ENCODE measurements at places on chromosomes 2 and 18.

- DNase-seq, result no peak
Measured at GRCh38 chr2:209146682-209147320, 277.0 kb upstream of the MAP2 start.

DNA sequence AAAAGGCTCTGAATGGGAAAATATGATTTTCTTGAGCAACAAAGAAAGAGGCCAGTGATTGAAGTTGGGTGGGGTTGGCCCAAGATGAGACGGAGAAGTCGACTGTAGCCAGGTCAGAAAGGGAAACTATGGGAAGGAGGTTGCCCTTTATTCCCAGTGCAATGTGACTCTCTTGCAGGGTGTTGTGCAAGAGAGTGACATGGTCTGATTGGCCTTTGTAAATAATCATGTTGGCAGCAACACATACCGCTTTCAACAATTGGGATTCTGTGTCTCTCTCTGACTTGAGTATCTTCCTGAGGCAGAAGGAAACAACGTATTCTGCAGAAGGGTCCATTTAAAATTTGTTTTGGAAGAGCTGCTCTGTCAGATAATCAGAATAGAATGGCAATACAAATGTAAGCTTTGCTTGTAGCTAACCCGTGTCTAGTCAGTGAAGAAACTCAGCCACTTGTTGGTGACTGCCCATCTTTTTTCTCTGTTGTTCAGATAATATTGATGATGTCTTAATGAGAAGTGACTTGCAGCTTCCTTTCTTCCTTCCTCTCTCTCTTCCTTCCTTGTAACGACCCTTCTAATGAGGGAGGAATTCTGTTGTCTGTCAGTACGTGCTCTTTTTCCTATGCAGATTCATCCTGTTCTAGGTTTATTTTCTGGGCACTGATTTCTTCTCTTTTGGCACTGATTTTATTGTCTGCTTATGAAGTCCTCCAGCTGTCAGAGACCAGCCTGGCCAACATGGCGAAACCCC is 311.0 kb upstream of the FAM98A start:
- no peak for DNase-seq

DNA sequence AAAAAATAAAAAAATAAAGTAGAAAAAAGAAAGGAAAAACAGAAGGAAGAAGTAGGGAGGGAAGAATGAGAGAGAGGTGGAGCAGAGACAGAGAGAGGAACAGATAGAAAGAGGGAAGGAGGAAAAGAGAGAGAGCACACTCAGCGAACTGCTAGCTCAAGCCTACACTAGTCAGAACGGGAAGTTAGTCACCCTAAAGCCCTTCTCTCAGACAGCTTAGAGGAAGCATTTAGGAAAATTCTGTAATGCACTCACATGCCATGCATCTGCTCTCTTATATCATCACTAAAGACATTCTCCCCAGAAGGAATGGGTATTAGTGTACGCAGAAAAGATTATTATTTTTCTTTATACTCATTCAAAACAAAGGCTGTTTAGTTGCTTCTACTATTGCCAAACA is 68.1 kb upstream of the SULT1C3 start:
- no peak for DNase-seq

- DNase-seq, result no peak
Measured at GRCh38 chr2:203993560-203993959, 57.0 kb downstream of the ICOS start.

DNA sequence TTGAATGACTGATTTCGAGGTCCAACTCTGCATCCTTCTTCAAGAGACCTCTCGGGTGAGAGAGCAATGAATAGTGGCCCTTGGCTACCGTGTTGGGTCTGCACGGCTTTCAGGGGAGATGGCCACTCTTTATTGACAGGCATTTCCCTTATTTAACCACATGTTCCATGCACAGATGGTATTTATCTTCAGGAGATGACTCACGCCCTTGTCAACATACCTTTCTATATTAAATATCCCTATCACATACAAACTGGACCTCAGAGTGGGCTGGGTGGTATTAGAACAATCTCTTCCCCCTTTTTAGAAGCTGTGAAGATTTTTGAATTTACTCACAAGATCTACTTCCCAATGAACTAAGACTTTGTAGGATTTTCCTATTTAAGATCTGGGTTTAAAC is 109.6 kb upstream of the CDC42EP3 start:
- no peak for DNase-seq

DNA sequence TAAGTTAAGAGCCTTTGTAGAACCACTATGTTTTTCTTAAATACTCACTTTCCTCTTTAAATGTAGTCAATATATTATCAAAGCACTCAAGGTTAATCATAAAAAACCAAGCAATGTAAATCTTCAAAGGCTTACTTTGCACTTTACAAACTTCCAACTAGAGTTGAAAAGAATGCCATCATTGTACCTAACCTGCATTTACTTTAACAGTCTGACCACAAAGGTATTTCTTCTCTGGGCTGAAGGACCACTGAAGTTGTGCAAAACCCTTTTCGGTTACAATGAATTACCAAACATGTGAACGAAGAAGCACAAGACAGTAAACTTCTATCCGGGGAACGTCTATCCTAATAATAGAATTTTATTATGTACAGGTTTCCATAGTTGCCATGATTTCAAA is 3.0 kb downstream of the HNRNPLL start:
- DNase-seq, result no peak

GRCh38 chr18:10736984-10737383 is 211.2 kb downstream of the NAPG start:
- no peak for DNase-seq

GRCh38 chr2:28389399-28390240 is 3.0 kb upstream of the FOSL2 start:
- DNase-seq, result no peak

- no peak for DNase-seq
Measured at GRCh38 chr18:23320709-23321236, 132.3 kb upstream of the RIOK3 start.

DNA sequence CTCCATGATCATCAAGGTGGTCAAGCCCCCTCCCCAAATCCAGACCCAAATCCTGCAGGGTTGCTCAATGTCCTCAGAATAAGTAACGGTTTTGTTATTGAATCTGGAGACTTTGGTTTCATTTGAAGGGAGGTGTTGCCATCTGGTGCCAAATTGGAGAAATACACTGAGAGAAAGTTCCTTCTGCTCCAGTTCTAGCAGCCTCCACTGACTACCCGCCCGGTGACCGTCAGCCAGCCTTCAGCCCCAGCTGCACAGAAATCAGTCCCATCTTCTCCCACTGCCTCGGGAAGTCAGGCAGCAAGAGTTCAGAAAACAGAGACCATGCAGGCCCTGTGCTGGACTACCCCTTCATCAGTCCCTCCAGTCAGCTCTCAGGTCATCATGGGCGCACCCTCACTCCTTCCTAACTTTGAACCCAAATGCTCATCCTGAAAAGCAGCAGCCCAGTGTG is 38.7 kb downstream of the PKDCC start:
- DNase-seq, result no peak

DNA sequence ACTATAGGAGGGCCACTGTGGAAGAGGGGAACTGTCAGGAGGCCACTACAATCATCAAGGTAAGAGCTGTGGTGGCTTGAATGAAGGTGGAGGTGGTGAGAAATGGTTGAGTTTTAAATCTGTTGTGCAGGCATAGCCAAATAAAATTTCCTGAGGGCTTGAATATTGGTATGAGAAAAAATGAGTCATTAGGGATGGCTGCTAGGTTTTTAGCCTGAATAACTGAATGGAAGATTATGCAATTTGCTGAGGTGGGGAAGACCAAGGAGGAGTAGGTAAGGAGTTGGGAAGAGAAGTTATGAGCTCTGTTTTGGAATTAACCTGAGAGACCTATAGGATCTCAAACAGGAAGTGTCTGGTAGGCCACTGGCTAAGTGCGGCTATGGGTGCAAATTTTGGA is 84.0 kb downstream of the KLHL14 start:
- no peak for DNase-seq

DNA sequence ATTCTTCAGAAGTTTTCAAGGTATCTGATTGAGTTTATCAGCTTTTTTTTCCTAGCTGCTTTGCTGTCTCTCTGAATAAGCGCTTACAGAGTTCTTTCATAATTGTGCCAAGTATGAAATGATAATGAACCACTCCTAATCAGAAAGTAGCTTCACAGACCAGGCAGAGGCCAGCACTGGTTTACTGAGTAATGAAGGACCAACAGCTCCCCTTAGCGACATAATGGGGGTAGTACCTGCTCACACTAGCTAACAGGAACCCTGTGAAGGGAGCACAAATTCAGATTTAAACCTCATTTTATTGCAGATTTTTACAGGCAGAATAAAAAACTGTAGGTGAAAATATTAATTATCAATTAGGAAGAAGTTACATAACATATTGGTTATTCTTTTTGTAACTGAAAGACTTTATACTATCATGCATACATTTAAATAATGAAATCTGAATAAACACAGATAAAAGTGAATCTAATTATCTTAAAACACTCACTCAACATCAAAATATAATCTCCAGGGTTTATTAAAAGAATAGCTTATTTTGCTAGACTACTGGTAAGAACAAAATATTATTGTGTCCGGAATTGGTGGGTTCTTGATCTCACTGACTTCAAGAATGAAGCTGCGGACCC is 53.7 kb upstream of the LRRC30 start:
- DNase-seq, result no peak

- no peak for DNase-seq
Measured at GRCh38 chr2:95266781-95267430, 7.3 kb upstream of the PROM2 start.

GRCh38 chr2:206989311-206989710 is 50.0 kb downstream of the CPO start:
- no peak for DNase-seq

- DNase-seq, result no peak
Measured at GRCh38 chr18:35311496-35311895, 21.5 kb upstream of the ZSCAN30 start.

All from activated gamma-delta T cell (primary cell).